ENCODE measurements at places on chromosomes 6 and 20.

- no peak for DNase-seq
Measured at GRCh38 chr6:46509063-46509462, 17.8 kb upstream of the RCAN2 start.

DNA sequence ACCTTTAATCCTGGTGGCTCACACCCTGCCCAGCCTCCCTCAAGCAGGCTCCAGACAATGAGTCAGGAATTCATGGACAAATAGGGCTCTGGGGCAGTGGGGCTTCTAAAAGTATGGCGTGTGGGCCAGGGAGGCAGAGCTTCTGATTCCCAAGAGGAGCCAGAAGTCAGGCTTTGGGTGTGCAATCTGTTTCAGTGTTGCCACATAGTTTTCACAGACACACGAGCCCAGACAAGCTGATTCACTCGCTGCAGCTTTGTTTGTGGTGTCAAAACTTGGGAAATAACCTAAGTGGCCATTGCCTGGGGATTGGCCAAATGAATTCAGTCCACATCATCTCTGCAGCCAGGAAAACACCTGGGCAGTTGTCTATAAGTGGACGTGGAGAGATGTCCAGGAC, 9.2 kb downstream of the PEDS1 start:
- DNase-seq = peak; percentile 93

DNA sequence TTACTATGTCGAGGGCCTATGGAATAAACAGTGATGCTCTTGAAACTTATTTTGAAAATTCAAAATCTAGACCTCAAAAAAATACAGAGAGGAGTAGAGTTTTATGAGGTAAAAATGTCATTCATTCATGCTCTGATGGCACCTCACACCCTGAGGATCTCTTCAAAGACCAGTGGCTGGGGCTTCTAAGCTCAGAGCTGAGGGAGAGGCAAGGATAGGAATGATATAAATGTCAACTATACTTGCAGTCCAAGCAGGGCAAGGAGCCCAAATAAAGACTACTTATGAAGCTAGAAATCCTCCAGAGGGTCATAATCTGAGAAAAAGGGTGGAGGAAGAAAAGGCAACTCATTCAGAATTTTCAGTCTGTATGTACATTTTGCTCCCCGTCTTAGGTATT, 136.7 kb upstream of the CARMIL1 start:
- no peak for DNase-seq

DNA sequence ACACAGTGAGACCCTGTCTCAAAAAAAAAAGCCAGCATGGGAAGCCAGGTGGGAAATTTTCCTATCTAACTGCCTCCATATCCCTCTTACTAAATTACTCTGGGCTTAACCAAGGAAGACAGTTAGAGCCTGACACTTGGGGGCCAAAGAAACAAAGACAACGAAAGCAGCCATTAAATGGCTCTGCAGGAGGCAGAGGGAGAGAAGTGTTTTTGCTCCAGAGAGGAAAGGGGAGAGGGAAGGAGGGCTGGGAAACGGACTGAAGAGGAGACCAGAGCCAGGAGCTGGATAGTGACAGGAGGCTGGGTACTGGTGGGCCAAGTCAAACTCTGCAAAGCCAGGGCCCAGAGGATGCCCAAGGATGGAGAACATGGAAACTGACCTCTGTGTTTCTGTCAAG, 10.7 kb upstream of the TGIF2 start:
- DNase-seq = no peak

DNA sequence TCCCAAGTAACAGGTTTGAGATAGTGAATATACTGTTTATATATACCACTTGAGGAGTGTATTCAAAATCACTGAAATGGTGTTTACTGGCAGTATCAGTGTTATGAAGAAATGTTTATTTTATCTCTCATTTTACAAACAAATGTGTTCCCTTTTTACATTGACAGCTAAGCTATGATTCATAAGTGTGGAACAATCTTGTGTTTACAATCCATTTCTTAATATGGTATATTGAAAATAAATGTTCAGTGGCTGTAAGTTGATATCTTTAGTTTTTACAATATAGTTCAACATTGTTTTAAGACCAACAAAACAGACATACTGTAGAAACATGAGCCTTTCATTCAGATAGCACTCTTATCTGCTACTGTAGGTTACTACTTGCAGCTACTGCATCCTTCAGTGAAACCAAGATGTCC, 14.3 kb downstream of the PHF3 start:
- DNase-seq = no peak

DNA sequence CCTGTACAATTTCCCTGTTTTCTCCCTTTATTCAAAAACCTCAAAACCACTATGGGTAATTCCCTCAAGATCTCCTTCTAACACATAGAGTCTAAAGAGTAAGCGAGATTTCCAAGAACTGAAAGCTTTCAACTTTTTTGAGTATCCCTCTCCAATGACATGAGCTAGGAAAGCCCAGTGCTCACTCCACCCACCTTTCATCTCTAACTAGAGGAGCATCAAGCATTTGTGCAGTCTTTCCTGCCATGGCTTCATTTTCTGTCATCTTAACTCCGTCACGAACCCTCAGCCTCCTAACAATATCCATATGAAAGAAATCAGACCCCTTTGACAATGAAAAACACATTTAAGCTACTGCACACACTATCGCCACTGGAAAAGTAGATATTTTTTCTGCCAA, 91.9 kb upstream of the SUPT3H start:
- no peak for DNase-seq

DNA sequence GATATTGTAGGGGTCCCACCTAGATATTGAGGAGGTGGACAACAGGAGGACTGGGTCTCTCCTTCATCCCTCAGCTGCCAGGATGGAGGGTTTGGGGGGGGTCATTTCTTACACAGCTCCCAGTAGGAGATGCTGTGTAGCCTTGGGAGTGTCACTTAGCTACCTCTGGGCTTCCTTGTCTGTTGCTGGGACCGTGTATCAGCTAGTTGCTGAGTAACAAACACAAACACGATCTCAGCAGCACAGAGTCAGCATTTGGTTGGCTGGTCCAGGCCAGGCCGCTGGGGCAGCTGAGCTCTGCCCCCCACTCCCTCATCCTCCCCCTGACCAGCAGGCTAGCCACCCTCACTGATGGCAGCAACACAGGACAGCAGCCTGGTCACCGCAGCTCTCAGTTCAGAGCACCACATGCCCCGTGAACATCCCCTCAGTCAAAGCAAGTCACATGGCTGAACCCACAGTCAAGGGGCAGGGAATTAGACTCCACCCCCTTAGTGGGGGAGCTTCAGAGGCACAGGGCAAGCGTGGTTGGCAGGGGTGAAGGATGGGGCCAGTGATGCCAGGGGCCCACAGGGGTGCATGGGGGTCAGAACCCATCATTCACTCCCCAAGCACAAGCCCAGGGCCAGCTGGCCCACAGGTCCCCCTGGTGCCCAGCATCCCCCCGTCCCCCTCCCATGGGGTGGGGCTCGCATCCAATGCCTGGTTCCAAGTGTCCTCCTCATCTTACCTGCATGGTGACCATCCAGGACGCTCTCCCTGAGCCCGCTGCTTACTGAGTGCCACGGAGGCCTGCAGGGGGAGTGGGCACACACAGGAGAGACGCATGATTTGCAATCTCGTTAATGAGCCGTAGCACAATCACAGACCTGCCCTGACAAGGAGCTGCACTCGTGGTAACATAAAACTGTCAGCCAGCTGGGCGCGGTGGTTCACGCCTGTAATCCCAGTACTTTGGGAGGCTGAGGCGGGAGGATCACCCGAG, 112.4 kb downstream of the TAF4 start:
- no peak for DNase-seq

DNA sequence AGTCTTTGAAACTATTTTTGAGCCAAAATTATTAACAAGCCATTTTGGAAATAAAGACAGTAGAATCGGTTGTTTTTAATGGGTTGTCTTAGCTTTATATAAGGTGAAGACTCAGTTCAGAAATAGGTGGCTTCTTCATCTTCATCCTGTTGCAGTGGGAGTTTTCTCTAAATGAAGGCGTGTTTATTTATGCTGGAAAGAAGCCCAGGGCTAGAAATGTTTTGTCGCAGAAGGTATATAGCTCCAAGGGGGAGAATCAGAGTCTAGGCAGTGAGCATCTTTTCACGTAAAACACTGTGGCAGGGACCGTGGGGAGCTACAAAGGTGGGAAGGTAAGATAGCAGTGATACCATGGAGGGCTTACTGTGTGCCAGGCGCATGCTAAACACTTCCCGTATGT, 34.3 kb downstream of the FARS2 start:
- DNase-seq = no peak

DNA sequence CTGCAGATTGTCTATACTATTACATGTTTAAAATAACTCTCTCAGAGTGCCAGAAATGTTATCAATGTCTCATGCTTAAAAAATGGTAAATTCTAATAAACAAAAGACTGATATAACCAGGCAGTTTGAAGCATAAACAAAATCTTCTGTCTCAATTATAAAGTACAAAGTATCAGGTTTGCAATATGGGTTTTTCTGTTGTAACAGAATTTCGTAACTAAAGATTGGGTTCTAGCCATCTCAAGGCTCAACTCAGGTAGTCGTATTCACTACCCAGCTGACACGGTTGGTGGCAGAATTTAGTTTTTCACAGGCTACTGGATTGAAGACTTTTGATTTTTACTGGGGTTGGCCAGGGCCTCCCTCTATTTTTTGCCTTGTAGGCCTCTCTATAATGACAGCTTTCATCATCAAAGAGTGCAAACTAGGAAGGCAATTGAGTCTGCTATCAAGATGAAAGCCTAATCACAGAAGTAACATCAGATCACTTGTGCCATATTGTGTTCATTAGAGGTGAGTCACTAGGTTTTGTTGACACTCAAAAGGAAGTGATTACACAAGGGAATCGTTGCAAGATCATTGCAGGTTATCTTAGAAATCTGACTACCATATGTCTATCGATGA, 3.6 kb downstream of the CYP39A1 start:
- no peak for DNase-seq

DNA sequence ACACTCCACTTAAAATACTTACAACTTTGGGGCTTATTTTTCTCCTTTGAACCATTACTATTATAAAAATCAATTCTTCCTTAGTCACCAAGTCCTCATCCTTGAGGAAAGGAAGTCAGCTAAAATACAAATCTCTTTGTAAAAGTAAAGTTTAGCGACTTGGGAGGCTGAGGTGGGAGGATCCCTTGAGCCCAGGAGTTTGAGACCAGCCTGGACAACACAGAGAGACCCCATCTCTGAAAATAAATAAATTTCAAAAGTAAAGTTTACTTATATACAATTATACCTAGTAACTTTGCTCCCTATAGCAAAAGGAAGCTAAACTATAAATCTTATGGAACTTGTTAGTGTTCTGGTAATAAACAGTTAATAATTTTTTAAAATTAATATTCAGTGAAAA, 40.4 kb downstream of the MYB start:
- DNase-seq = no peak

GRCh38 chr20:38227420-38228360, 32.8 kb downstream of the KIAA1755 start:
- no peak for DNase-seq

DNA sequence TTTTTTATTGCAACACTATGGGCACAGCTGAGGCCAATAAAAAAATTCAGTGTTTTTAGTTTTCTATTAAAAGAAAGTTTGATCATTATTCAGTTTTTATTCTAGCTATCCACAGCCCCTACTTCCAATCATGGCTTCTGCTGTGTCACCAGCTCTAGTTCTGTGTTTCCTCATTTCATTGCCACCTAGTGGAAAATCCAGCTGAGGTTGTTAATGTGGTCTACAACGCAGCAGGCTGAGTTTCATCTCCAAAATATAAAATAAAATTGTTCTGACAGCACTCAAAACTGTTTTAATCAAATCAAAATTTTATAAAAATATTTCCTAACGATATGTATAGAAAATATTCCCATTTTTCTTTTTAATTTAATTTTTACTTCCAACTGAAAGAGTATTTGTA, 13.6 kb downstream of the COL9A1 start:
- no peak for DNase-seq

GRCh38 chr6:705047-705446, 12.1 kb upstream of the EXOC2 start:
- DNase-seq = no peak

GRCh38 chr6:168219804-168220203, 99.8 kb downstream of the DACT2 start:
- no peak for DNase-seq

Data from fibroblast of skin of left quadriceps (primary cell).